ENCODE measurements at places on chromosomes 13 and 19.

- no peak for DNase-seq
Observed at GRCh38 chr19:28500296-28500695, 712.7 kb downstream of the UQCRFS1 start.

GRCh38 chr19:45385392-45386221 lies 15.2 kb upstream of the ERCC2 start:
- no peak for DNase-seq

DNA sequence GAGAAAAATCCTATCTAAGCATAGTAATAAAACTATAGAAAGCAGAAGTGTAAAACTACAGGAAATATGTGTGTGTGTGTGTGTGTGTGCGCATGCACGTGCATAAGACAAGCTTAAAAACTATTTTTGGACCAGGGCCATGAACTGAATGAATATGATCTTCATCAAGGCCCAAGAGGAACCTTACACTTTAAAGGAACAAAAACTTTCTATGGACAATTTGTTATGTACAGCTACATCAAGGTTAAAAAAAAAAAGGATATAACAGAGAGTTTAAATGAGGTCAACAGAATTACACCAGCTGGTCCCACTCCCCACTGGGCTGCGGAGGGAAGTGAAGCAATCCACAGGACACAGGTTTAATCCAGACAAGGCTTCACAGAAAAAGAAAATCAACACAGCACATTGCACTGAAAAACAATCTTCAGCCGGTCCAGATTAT lies 151.1 kb downstream of the LHFPL6 start:
- peak; percentile 31 for DNase-seq

GRCh38 chr13:101572456-101572855 lies 120.0 kb downstream of the ITGBL1 start:
- DNase-seq: no peak

DNA sequence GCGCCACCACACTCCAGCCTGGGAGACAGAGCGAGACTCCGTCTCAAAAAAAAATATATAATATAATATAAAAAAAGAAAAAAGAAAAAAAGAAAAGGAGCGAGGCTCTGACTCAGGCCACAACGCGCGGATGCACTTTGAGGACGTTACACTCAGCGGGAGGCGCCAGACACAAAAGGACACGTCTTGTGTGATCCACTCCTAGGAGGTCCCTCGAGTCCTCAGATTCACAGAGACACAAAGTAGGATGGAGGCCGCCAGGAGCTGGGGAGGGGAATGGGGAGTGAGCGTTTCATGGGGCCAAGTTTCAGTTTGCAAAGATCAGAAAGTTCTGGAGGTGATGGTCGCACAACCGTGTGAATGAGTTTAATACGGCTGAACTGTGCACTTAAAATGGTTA lies 8.5 kb upstream of the ABHD17A start:
- DNase-seq: no peak

- DNase-seq: peak; percentile 55
Observed at GRCh38 chr19:19531951-19532805, 3.5 kb downstream of the YJEFN3 start.

DNA sequence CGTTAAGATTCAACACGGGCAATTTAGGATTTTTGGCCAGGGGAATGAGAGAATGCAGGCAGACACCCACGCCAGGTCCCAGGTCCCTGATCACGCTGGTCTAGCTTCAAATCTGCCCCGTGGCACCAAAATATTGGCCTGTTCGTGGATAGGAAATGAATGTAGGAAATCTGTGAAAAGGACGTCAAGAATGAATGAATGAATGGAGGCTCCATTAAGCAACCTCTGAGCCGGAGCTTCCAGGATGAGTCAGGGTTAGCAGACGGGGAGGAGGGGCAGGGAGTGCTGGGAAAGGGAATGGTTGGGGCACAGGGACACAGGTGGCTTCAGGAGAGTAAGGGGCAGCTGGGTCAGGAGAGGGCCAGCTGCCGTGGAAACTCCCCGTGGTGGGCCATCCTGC lies 4.2 kb downstream of the SULT2B1 start:
- peak; percentile 71 for DNase-seq

DNA sequence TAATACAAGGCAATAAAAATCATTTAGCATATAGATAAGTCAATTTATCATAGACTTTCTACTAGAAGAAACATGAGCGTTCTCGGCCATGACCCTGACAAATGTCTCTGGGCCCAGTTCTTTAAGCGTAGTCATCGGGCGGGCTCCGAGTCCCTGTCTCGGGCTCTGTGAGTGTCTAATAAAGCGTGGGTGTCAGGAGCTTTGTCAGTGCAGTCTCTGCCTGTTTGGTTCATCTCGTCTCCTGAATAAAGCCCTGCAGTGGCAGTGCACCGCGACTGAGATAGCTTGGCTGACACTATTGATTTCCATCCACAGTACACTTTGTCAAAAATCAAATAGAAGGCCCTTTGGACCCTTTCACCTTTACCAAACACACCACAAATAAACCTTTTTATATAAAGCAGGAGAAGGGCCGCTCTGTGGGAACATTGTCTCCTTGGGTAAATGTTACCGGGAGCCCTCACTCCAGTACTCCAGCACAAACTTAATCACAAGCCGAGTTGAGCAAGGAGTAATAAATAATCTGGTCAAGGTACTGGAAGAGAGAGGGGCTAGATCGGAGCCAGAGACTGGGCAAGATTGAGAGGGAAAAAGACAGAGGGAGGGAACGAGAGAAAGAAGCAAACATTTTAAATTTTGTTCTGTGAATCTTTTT lies 368.2 kb upstream of the TSHZ3 start:
- no peak for DNase-seq

GRCh38 chr13:48233889-48234488 lies 983 bp downstream of the ITM2B start:
- DNase-seq: peak; percentile 82

DNA sequence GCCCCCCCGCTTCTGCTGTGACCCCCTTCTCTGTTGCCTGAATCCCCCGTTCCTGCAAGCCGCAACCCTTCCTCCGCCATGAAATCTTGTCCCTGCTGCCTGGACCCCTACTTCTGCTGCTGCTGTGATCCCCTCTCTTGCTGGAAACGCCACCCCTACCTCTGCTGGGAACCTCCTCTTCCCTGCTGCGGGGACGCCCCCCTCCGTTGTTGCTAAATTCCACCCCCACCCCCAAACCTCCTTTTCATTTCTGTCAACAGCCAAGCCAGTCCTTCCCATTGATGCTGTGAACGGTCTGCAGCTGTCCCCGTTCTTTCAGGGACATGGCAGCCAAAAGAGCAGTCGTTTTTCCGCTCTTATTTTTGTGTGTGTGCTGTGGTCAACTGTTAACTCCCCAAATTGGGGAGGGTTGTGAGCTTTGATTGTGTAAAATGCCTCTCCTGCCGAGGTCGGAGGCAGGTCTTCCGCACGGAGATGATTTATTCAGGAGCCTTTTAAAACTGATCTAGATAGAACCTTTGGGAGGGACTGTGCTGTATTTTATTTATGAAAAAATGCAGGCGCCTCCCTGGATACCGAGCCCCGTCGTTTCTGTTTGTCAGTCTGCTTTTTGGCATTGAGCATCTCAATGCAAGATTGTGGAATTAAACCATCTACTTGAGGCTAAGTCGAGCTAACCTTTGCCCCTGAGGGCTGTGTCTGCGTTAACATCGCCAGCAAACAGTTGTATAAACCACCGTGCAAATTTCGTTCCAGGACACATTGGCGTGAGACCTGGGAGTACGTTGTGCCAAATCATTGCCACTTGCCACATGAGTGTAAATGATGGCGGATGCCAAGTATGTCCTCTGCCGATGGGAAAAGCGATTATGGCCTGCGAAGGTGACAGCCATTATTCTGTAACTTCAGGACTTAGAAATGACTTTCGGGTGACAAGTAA lies 27.9 kb upstream of the NDUFS7 start:
- no peak for DNase-seq

- DNase-seq: no peak
Observed at GRCh38 chr13:75486146-75487062, 4.4 kb upstream of the TBC1D4 start.

DNA sequence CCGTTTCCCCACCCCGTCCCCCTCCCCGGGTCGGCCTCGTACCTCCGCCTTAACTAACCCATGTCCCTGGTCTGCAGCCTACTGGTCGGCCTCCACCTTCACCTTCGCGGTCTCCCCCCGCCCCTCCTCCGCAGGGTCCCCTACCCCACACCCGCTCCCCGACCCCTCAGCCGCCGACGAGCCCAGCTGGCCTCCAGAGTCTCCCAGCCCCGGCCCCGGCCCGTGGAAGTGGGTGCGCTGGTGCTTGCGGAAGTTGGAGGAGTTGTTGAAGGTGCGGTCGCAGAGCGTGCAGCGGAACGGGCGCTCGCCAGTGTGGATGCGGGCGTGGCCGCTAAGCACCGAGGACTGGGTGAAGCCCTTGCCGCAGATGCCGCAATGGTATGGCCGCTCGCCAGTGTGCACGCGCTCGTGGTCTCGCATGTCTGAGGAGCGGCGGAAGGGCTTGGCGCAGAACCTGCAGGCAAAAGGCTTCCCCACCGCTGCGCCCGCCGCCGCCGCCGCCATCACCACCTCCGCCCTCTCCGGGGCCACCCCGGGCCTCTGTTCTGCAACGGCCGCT lies 2.6 kb downstream of the ZNF784 start:
- no peak for DNase-seq

DNA sequence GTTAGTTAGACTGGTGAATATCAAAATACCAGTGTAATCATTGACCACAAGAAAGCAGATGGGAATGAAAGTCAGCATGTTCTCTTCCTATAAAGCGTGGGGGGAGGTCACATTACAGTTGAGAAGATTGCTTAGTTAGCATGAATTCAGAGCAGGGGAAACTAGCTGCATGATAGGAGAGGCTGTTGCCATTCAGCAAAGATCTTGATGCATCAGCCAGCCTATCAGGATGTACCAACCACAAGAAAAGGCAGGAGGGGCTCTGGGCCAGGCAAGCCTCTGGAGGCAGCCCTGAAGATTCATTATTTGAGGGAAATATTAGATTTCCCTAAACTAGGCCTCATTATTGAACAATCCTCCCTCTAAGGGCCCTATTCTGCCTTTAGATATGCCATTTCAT lies 5.0 kb upstream of the MTMR6 start:
- DNase-seq: no peak

GRCh38 chr19:9075064-9075949 lies 11.6 kb upstream of the OR1M1 start:
- peak; percentile 76 for DNase-seq

GRCh38 chr19:44608391-44608821 lies 5.0 kb upstream of the IGSF23 start:
- no peak for DNase-seq

GRCh38 chr13:81591528-81592220 lies 1250.7 kb upstream of the SPRY2 start:
- DNase-seq: no peak

DNA sequence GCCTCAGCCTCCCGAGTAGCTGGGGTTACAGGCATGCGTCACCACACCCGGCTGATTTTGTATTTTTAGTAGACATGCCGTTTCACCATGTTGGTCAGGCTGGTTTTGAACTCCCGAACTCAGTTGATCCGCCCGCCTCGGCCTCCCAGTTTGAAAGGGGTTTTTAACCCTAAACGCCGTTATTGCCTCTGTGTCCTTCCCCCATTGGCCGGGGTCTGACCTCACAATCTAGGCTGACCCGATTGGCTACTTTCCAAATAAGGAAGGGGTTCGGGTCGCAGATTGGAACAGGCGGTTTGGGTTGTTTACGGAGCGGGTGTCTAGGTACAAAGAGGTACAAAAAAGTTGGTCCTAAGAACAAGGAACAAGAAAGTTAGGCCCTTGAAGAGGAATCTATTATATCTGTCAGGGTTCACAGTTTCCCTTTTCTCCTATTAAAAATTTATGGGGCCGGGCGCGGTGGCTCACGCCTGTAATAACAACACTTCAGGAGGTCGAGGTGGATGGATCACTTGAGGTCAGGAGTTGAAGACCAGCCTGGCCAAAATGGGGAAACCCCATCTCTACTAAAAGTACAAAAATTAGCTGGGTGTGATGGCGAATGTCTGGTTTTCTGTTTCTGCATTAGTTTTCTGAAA lies 1.0 kb downstream of the ZNF253 start:
- DNase-seq: peak; percentile 49

- DNase-seq: no peak
Observed at GRCh38 chr19:30426864-30427263, 54.7 kb downstream of the ZNF536 start.

DNA sequence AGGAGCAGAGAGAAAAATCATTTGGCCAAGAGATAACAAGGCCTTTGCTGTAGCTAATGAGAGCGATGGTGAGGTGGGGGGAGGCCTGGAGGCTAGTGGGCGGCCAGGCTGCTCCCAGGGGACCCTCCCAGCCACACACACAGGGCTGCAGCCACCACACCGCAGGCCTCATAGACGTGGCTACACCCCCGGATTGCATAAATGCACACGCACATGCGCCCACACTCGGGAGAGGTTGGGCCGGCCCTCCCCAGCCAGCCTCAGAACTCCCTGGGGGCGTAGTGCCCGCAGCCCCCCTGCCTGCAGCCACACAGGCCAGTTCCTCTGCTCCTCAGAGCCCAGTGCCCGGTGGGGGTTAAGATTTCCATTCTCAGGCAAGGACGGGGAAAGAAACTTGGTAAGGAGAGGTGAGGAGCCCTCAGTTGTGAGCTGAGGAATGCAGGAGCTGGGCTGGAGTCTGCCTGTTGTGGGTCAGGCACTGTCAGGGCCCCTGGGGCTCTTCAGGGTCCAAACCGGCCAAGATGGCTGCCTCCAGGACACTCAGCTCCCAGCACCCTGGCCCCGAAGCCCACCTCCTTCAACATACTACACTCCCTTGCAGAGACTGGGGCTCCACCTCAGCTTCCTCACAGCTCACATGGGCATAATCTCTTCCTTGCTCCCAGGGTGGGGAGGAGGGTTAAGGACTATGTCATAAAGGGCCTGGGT lies 8.0 kb downstream of the PTH2 start:
- no peak for DNase-seq

- no peak for DNase-seq
Observed at GRCh38 chr13:78764665-78765064, 105.7 kb upstream of the OBI1 start.
